ENCODE measurements at places on chromosomes 2 and 18.
A peak's percentile ranks its signal among the peaks of the same experiment; 100 is the strongest.

DNA sequence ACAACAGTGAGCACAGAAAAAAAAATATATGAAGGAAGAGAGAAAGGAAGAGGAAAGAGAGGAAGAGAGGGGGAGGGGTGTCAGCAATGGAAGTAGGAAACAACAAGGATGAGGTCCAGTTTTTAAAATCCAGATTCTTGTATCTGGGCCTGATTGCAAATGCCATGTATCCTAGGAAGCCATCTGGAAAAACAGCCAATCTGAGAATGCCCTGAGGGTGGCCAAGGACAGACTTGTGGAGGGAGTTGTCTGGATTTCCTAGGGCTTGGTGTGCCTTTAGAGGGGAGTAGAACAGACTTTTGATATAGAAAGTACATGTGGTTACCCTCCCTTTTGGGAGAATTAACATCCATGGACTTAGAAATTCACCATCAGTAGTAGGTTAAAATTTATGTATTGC is 47.1 kb downstream of the PRKCE start:
- no peak for DNase-seq

DNA sequence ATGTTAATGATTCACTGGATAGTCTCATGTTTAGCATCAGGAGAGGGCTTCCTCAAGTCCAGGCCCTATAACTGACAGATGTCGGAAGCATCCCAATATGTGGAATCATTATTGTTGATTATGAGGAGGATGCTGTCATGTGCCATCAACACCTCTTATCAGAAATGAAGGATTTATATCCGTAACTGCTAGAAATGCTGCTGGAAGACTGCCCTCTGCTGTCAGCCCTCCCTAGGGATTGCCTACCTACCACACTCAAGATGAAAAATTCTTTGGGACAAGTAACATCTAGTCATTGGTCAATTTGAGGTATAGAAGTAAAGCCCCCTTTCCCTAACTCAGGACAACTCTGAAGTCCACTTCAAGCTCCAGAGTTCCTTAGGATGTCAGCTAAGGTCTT is 1166.5 kb upstream of the NXPH2 start:
- DNase-seq: no peak

GRCh38 chr18:64201781-64202180 is 52.9 kb upstream of the LINC00305 start:
- peak; percentile 19 for DNase-seq

GRCh38 chr2:157800838-157801495 is 75.2 kb downstream of the ACVR1 start:
- no peak for DNase-seq

DNA sequence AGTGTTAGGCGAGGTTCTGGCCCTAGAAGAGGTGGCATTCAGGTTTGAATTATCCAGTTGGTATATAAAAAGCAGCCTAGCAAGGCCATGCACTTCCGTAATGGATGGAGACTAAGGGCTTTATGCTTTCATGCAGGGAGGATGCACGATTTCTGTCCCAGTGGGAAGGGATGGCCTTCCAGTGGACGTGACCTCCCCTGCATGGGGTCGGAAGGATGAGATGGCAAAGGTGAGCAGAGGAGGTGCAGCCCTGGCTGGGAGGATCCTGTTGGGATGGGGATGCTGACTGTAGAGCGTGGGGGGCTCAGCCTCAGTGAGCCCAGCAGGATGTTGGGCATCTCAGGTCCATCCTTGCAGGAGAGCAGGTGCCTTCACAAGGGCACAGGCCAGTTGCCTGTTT is 4.8 kb downstream of the ASB18 start:
- no peak for DNase-seq

DNA sequence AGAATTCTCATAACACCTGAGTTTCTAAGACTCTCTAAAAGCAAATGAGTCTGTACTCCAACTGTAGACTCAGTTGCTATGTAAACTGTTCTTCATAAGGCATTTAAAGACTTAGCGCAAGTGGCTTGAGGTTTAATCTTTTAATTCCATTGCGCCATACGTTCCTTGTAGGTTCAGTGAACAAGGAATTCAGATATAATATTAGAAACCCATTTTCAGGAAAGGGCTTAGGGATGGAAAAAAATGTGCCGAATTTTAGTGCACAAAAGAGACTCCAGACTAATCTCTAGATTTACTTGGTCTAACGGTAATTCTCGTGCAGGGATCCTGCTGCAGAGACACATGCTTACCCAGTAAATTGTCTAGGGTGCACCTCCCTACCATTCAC is 268.9 kb upstream of the TANK start:
- no peak for DNase-seq

GRCh38 chr2:236830926-236831325 is 254.8 kb upstream of the COPS8 start:
- DNase-seq: no peak

DNA sequence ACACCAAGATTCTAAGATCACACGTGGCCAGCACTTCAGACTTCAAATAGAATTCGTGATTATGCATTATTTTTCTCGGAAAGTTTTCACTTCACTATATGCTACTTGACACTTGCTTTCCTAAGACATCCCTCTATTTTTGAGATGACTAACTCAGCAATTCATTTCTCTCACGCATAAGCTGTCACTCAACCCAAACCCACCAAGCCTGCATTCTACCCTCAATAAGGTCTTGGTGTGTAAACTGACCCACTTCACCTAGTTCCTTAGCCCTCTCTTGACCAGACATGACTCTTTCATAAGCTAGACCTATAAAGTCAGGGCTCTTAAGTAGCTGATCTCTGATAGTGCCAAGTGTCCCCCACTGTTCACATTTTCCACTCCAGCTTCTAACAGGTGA is 11.7 kb downstream of the CKAP2L start:
- no peak for DNase-seq

All from NCI-H748 treated with DMSO at 0.1 percent for 48 hours (cell line).